ENCODE measurements at places on chromosomes 1 and 21.

DNA sequence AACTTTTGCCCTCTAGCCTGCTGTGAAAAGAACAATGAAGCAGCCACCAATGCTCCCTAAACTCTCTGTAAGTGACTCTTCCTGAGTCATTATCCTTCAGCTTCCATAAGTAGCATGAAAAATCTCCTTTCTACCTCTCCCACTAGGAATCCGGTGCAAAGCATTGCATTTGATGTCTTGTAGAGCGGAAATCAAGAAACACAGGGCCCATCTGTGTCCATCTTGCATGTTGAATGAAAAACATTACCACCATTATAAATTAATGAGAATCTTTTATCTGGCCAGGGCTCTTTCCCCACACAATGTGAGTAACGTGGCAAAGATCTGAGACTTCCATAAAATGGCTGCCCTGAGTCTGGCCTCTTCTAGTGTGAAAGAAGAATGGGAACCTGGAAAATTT, 324.4 kb downstream of the ADGRL2 start:
- no peak for DNase-seq

- no peak for DNase-seq
These were observed 2.1 kb downstream of the KAZN start for GRCh38 chr1:14600405-14601112.

DNA sequence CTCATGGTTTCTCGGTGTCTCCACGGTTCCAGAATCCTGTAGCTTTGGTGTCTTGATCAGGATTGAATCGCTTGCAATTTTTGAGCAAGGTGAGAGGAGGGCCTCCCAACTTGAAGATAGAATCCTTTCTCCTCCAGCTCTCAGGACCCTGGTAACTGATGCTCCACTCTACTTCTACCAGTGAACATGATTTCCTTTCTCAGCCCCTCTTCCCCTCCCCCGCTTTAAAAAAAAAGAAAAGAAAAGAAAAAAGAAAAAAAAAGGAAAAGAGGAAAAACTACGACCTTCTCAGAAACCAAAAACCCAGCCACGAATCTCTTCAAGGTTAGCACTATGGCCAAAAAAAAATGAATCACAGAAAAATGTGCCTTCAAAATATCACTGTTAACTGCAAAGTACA, 1.2 kb downstream of the ARHGEF11 start:
- DNase-seq, result no peak

DNA sequence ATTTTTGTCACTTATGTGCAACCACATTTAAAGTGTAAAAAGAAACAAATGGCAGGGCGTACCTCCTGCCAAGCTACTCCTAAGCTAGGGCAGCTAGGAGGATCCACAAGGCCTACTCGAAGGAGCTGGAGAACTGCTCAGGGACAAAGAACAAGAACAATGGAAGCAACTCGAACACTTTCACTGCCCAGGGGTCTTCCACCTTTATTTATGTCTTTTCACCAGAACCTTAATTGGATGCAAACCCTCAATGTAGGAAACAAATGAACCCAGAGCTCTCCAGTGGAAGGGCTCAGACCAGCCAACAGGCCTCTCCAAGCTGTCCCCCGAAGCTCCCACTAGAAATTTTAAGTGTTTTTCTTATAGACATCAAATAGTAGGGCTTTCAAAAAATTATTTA, 39.9 kb downstream of the C1orf198 start:
- no peak for DNase-seq

GRCh38 chr1:48677306-48678287, 99.1 kb downstream of the BEND5 start:
- peak; percentile 53 for DNase-seq

GRCh38 chr1:84996846-84997666, at the start of gene MCOLN2:
Gene MCOLN2, minus strand, starts transcription at chr1:84997113. Its CDS starts 241 bp downstream, at chr1:84996872.
- DNase-seq, result peak; percentile 62

Measured in memory B cell (primary cell).